Stimulated activated naive CD4-positive, alpha-beta T cell treated with Interleukin-2 at 50 U/mL for 16 hours (primary cell): ENCODE measurements at places on chromosomes 6 and 20.

GRCh38 chr20:33524261-33524660 is 34.4 kb downstream of the CBFA2T2 start:
- DNase-seq = no peak

GRCh38 chr6:153392156-153392555 is 261.1 kb upstream of the RGS17 start:
- no peak for DNase-seq

- DNase-seq = no peak
Observed at GRCh38 chr6:84762220-84763002, 2.0 kb downstream of the TBX18 start.

GRCh38 chr20:35106827-35107380 is 14.3 kb upstream of the TRPC4AP start:
- DNase-seq = no peak
